Smooth muscle cell of trachea (primary cell): ENCODE measurements at places on chromosomes 5 and 9. TPM values are rescaled to one million over a fixed set of nuclear protein-coding genes. Genes with fewer than 3 reads are reported as not detected.

Gene AQP3
- total RNA-seq = 2.6 and 21.2 TPM in 2 replicates

Gene PROB1
- total RNA-seq = 1.2 and 2.6 TPM in 2 replicates

Gene PCDHB12
- 0.15 and 0.33 TPM in 2 replicates for total RNA-seq

Gene CEMIP2
- total RNA-seq = 53.5 and 59.9 TPM in 2 replicates

Gene UBLCP1
- 13.2 and 20.9 TPM in 2 replicates for total RNA-seq

Gene FOXI1
- not detected in 2 replicates for total RNA-seq

Gene NPR2
- total RNA-seq = 48.6 and 54.3 TPM in 2 replicates

Gene THBS4
- 0.87 and 11.9 TPM in 2 replicates for total RNA-seq

Gene GMCL2
- under 0.01 TPM in 1 of 2 replicates, not detected in the other for total RNA-seq

Gene AGGF1
- 27.6 and 40.2 TPM in 2 replicates for total RNA-seq

Gene MTMR12
- 20.3 and 27.8 TPM in 2 replicates for total RNA-seq

Gene PPP1R26
- 6.7 and 10.3 TPM in 2 replicates for total RNA-seq

Gene NRARP
- total RNA-seq = 0.29 and 0.33 TPM in 2 replicates

Gene RETREG1
- total RNA-seq = 1.0 and 1.3 TPM in 2 replicates

Gene PCA3
- not detected in 2 replicates for total RNA-seq

Gene KCNMB1
- not detected in 2 replicates for total RNA-seq
